ENCODE measurements at places on chromosomes 3 and 15. TPM values are rescaled to one million over a fixed set of nuclear protein-coding genes. Genes with fewer than 3 reads are reported as not detected.

GRCh38 chr3:195717852-195718476, 2.8 kb upstream of the MUC20 start:
- peak; percentile 41 for DNase-seq

GCSAM gene
- total RNA-seq = not detected

GRCh38 chr3:100719136-100719535, 9.8 kb downstream of the TFG start:
- DNase-seq = no peak

SCN5A gene
- total RNA-seq = 4.8 TPM

GRCh38 chr3:131630097-131630496, 127.3 kb upstream of the MRPL3 start:
- DNase-seq = no peak
